Endothelial cell (in vitro differentiated cells): ENCODE measurements at places on chromosomes 3 and 15. TPM values are rescaled to one million over a fixed set of nuclear protein-coding genes. Genes with fewer than 3 reads are reported as not detected.

- no peaks in the 10 kb centered on the region for H3K36me3 ChIP-seq
- no peak for DNase-seq
- no peak overlapping the region for H3K27ac ChIP-seq
- no peaks in the 10 kb centered on the region for H3K4me1 ChIP-seq
- no peak overlapping the region for H3K4me3 ChIP-seq
Observed at GRCh38 chr3:100759950-100760349, 50.7 kb downstream of the TFG start.

DNA sequence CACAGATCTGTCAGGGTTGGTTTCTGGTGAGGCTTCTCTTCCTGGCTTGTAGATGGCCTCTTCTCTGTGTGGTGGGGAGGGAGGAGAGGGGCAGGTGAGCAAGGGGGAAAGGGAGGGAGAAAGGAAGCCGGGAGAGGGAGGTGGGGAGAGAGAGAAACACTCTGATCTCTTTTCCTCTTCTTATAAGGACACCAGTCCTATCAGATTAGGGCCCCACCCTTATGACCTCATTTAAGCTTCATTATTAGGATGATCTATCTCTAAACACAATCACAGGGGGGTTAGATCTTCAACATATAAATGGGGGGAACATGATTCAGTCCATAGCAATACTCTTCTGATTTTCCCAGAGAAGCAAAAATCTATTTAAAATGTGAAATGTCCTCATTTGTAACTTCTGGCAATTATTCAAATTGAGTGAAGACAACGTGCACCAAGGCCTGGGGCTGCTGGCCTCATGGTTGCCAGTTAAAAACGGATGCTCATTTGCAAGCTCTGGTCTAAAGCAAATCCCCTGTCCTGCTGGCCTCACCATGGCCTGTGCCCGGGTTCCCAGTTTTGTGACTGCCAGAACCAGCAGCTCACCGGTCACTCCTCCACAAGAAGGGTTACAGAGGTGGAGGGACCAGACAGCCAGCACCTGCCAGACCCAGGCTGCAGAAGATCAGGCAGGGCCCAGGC, 8.3 kb downstream of the POMGNT2 start:
- no peaks in the 10 kb centered on the region for H3K36me3 ChIP-seq
- no peaks in the 10 kb centered on the region for H3K27me3 ChIP-seq
- no peaks in the 10 kb centered on the region for H3K4me1 ChIP-seq

The SORD gene
- total RNA-seq = 16.9 TPM

The LRTM1 gene
- not detected for total RNA-seq

The INTS14 gene
- 42.2 TPM for total RNA-seq

The PDZRN3 gene
- total RNA-seq = 1.3 TPM
